ENCODE measurements at places on chromosomes 16 and 17.

DNA sequence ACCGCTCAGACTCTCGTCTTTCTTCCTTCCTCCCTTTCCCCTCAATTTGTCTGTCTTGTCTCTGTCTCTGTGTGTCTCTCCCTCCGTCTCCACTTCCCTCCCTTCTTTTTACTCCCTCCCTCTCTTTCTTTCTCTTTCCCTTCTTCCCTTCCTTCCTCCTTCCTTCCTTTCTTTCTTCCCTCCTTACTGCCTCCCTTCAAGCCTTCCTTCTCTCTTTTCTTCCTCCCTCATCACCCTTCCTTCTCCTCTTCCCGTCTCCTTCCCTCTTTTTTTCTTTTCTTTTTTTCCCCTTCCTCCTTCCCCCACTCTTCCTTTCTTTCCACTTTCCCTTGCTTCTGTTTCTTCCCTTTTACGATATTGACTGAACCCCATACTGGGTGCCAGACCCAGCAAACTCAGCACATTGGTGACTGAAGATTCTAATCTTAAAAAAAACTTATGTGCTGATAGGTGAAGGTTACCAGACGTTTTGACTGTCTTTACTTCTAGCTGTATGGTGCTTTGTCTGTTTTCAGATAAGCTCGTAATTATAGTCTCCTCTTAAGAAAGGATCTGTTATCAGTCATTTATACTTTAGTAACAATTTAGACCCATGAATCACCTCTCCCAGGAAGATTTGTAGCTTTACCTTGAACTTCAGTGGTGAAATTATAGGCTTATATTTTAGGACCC lies 481 bp upstream of the BRD7 start:
- DNase-seq: no peak

DNA sequence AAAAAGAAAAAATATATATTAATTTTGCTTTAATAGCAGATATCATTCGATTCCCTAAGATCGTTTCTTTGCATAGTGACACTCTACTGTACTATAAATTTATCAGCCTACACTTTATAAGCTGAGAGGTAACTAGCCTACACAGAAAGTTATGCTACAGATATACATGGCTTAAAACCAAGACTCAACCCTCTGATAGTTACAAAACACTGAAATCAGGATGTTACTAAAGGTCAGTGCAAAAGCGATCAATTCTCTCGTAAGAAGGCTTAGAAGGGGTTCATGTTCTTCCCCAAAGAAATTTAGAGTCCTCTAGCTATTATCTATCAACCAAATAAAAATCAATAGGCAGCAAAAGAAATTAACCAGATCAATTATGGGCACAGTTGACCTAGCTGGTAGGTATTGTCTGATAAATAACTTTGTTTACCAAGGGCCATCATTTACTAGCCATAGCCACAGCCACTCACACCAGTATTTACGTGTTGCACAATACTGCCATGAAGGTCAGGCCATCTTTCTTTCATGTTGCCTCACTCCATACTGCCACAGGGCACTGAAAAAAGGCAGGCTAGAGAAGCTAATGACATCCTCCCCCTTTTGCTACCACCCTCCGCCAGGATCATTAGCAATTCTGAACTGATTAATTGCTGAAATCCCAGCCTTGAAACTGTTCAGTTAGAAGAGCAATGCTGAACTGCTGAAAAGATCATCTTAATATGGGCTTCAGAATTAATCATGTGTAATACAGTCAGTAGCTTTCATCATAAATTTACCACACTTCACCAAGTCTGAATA lies 43.7 kb downstream of the RND2 start:
- no peak for DNase-seq

- no peak for DNase-seq
These were observed 37.9 kb downstream of the GTF3C1 start for GRCh38 chr16:27511657-27512448.

DNA sequence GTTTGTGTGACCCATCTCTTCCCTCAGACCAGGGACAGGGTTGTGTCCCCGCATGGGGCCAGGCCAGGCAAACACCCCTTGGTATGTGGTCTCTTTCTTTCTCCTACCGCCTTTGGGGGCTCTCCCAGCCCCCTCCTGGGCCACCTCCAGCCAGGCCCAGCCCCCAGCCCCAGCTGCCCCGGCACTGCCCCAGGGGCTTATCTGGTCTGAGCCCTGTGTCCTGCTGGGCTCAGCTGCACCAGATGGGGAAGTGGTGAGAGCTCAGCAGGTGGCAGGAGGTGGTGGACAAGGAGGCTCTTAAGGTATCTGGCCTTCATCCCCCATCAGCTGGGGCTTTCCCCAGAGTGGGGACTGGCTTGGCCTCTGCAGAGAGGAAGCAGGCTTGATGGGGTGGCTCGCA lies 8.7 kb downstream of the ADAM11 start:
- no peak for DNase-seq

GRCh38 chr16:73116576-73116975 lies 68.6 kb upstream of the ZFHX3 start:
- no peak for DNase-seq

DNA sequence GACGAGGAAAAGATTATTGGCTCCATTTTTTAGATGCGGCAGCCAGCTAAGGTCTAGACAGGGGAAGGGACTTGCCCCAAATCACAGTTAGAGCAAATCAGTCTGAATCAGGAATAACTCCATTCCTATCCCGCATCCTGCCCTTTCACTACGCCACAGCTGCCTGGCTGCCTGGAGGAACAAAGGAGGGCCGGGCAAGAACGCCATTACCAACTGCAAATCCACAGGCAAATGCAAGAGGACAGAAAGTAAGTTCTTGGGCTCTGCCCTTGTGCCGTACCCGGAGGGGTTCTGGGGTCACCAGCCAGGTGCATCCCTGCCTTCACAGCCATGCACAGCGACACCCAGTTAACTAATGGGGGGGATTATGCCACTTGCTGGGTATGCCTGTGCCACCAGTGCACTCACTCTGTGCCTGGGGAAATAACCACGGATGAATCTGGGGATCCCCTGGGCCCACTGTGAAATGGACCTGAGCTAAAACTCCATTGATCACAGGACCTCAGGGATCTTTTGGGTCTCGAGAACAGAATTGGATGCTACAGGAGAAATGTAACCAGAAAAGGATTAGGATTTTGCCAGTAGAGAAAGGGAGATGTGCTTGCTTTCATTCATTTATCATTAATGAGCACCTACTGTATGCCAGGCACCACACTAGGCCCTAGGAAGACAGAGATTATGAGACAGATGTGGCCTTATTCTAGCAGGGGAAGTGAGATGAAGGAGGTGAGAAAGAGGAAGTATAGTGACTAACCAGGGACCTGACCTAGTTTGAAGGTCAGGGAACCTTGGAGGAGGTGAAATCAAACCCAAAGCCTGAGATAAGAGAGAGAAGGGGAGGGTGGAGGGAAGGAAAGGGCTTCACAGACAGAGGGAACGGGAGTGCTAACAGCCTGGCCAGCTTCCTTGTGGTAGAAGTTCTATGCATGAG lies 17.7 kb downstream of the BCL7C start:
- DNase-seq: no peak

DNA sequence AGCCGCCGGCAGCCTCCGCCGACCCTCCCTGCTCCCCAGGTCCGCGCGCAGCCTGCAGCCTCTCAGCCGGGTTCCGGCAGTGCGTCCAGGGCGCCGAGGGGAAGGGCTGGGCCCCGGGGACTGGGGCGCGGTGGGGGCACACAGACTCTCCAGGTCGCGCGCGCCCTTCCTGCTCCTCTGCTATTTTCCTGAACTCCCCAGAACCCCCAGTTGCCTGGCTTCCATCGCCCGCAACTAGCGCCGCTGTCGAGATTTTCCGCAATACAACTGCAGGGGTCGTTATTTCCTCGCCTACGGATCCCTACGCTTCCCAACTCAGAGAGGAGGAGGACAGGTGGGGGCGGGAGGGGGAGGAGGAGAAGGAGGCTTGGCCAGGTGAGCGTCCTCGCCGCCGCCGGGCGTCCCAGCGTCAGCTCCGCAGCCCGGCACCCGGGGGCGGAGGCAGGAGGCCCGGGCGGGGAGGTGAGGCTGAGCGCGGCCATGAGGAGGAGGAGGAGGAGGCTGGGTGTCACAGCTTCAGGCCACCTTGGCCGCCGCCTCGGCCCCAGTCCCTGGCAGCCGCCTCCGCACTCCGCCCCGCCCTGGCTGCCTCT lies at the start of gene CA10:
Gene CA10 (minus strand): TSS at position 265 of the 593 bp plus-strand sequence.
- DNase-seq: no peak

- peak; percentile 53 for DNase-seq
These were observed 770 bp downstream of the HBM start for GRCh38 chr16:166375-167121.

DNA sequence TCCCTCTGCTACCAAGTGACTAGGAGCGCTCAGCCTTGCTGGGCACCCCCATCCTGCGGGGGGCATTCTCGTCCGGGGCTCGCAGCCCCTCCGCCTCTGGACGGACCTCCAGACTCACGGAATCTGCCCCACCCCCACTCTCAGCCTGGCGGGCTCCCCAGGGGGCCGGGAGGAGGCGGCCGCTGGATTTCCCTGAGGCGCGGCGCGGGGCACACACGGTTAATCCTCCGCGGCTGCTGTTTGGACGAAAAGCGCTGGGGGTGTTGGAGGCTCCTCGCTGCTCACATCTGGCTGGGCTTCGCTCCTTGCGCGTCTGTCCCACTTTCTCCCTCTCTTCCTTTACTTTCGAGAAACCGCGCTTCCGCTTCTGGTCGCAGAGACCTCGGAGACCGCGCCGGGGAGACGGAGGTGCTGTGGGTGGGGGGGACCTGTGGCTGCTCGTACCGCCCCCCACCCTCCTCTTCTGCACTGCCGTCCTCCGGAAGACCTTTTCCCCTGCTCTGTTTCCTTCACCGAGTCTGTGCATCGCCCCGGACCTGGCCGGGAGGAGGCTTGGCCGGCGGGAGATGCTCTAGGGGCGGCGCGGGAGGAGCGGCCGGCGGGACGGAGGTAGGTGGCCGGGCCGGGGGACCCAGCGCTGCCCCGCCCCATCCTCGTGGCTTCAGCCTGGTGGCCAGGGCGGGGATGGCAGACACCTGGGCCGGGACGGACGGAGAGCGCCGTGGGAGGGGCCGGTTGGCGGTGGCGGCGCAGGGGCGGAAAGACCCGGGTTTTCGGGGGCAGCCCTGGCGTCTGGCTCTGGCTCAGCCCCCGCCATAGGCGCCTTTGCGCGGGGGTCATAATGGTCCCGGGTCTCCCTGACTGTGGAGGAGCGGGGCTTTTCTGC lies at the start of gene C1QTNF1:
Gene C1QTNF1 (plus strand): TSS at position 284 of the 886 bp plus-strand sequence. CDS start 19,800 bp downstream, outside the sequence.
- DNase-seq: no peak

GRCh38 chr17:32798938-32799337 lies 78.0 kb downstream of the MYO1D start:
- no peak for DNase-seq

GRCh38 chr17:40819528-40820125 lies 2.8 kb downstream of the KRT10 start:
- DNase-seq: no peak

DNA sequence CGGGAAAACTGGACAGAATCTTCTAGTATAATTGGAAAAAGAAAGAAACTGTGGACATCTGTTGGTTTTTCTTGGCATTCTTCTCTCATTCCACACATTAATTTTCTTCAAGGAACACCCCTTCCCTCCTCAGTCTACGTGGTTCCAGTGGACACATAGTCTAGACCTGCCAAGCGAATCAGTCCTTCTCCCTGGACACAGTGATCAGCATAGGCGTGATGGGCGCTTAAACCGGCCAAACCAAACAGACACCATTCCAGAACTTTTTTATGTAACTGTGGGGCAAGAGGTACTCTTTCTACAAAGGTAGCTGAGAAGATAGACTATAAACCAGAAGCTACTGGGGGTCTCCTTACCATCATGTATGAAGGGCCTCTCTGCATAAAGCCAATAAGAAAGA lies 121.8 kb upstream of the COX10 start:
- no peak for DNase-seq

DNA sequence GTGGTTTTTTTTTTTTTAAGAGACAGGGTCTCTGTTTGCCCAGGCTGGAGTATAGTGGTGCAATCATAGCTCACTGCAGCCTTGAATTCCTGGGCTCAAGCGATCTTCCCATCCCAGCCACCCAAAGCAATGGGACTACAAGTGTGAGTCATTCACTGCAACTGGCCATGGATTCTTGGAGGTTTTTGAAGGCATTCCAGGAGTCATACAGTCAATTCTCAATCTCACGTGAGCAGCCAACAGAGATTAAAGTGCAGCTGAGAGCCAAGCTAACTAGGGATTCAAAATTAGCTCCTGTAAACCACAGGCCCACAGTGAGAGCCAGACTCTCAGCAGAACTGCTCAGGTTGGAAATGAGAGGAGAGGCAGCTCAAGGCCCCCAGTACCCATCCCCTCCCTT lies 30.2 kb downstream of the XPO6 start:
- DNase-seq: no peak

DNA sequence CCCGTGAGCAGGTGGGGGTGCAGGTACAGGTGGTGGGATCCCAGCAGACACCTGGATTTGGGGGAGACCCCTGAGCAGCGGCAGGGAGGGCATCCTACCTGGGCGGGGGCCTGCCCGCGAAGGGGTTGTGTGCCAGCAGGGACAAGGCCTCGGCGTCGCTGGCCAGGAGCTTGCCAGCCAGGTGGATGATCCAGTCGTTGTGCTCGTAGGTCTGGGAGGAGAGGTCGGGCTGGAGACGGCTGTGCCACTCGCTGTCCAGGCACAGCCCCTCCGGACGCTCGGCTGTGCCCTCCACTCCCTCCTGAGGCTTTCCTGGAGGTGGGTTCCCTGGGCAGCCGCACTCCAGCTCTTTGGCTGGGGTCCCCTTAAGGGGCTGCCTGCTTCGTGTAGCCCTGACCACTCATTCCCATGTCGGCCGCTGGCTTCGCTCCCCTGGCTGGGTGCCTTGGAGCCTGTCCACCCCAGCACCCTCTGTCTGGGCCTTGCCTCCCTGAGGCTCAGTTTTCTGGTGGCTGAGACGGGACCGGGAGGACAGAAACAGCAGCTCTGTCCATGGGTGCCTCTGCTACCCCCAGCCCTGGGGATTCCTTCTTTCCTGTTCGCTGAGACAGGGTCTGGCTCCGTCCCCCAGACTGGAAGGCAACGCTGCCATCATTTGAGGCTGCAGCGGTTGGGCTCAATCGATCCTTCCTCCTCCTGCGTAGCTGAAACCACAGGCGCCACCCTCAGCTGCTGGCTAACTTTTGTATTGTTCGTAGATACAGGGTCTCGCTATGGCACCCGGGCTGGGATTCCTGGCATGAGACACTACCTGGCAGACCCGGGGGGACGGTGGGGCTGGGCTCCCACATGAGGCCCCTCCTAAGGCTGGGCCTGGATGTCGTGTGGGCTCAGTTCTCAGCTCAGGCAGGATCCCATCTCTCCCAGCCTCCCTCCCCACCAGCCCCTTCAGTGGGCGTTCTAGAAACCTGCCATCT lies 68.6 kb upstream of the GNG13 start:
- DNase-seq: no peak

DNA sequence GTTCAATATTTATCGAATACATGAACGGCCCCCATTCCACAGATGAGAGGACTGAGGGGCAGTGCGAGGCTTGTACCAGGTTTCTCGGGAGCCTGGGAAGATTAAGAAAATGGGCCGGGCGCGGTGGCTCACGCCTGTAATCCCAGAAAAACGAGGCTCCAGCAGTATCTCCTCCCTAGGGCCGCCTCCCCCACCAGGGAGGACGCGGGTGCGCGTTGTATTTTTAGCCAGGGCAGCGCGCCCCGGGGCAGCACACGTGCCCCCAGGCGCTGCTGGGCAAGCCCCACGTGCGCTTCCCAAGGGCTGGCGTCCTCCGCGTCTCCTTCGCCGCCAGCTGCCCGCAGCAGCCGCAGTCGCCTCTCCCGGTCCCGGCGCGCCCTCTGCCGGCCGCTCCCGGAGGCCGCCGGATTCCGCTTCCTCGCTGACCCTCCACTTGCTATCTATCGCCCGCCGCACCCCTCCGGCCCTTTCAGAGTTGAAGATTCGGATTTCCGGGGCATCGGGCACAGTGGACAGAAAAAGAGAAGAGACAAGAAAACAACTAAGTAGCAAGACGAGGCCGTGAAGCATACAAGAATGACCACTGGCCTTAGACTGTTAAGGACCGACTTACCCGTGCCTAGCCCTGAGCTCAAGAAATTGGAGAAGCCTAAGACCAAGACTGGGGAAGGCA lies 1.9 kb upstream of the YBX2 start:
- peak; percentile 85 for DNase-seq
